ENCODE measurements at places on chromosomes 5 and 9. TPM values are rescaled to one million over a fixed set of nuclear protein-coding genes. Genes with fewer than 3 reads are reported as not detected.

The GKAP1 gene
- 16.8 TPM for polyA plus RNA-seq

The CARD9 gene
- 1.0 TPM for polyA plus RNA-seq

The RMND5B gene
- polyA plus RNA-seq, result 23.9 TPM

The COL15A1 gene
- polyA plus RNA-seq, result 8.7 TPM

The PCDHGB5 gene
- 8.5 TPM for polyA plus RNA-seq

The FOXD4L6 gene
- polyA plus RNA-seq, result not detected

The STC2 gene
- 6.7 TPM for polyA plus RNA-seq

The PCDHB16 gene
- 4.9 TPM for polyA plus RNA-seq

The C9 gene
- not detected for polyA plus RNA-seq

DNA sequence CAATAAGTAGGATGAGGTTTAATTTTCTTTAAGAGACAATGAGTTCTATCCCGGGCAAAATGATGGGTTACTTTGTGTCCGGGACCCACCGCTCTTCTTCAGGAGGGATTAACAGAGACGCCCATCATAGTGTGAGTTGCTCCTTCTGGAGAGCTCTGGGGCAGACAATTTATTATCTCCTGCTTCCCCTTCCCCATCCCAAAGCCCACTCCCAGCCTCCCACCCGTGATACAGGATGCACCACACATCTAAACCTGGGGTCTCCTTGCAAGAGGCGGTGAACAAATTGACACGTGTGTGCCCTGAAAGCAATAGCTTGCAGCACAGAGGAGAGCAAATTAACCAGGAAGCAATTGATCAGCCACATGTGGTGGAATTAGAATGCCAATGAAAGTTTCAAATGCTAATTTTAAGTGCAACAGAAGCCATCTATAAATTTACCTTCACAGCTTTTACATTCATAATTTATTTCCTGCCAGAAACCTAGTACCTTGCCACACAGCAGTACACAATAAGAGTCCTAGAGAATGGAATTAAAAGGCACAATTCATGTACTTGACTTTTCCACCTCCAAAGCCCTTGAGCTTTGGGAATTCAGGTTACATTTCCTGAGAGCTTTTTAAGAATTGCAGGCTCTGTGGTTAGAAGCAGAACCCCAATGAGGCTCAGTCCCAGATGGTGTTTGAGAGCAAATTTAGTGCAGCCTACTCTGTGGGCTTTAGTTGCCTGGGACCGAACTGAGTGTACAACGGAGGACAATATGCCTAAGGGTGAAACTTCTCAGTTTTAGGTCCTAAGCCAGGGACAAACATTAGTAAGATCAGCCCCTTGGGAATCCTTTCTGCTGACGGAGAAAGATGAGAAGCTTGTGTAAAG is 399.6 kb downstream of the MED10 start:
- peak; percentile 17 for DNase-seq

GRCh38 chr5:116492776-116493175 is 81.8 kb downstream of the SEMA6A start:
- DNase-seq, result no peak

- no peak for DNase-seq
Observed at GRCh38 chr5:72288924-72289323, 31.1 kb downstream of the MRPS27 start.

DNA sequence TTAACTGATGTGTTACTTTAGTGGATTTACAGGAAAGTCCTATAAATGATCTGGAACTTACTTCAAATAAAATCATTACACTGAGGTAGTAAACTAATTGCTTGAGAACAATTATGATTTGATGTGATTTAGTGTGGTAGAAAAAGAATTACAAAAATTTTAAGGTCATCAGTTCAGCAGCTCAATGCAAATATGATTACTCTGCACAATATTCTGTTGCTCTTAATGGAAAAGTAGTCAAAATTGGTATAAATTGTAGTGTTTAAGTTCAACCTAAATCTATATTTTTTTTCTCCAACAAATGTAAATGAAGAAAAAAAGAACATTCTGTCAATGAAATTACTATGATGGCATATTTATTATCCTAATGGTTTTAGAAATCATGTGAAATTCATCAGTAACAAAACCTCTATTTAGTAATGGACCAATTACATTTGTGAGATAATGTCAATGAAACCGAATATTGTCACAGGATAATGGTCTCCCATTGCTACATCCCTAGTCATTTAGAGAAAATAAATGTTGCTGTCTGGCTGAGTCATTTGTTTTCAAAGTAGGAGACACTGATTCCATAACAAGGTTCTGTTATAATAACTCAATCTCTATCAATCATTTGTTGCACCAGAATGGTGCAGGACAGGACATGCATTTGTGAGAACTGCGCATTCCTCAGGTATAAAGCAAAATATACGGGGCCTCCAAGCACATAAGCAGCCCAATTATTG is 177.1 kb downstream of the NFIB start:
- DNase-seq, result no peak

- DNase-seq, result no peak
Observed at GRCh38 chr9:17627641-17628040, 48.8 kb downstream of the SH3GL2 start.

DNA sequence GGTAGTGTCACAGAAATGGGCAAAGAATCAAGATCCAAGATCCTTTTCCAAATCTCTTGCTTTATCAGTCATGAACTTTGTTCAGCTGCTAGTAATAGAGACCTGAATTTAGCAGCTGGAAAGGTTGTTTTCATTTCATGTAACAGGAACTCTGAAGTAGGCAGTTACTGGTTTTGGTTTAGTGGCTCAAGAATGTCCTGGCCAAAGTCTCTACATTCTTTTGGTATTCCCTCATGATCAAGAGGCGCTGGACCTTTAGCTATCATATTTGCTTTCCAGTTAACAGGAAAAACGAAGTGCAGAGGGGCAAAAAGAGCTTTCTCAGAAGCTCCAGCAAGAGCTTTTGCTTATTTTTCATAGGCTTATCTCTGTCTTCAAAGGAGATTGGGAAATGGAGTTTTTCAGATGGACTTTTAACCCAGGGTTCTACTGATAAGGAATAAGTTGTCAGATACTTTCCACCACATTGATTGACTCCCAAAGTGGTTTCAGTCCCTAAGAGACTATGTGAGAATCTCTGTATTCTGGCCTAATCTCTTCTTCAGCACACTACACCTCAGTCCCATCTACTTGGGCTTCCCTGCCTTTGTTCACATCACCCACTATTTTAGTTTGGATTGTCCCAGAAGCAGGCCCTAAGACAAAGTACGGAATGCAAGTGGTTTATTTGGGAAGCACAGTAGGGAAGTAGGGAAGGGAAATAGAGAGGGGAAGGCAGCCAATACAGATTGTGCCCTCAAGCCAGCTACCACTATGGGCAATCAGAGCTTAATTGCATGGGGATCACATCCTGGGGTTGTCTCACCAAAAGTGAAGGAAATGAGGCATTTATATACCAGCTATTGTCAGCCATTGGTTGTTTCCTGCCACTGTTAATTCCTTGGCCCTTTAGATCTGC is 359.3 kb downstream of the LRRC70 start:
- no peak for DNase-seq

- no peak for DNase-seq
Observed at GRCh38 chr9:133841167-133841812, 103.1 kb upstream of the SARDH start.

- DNase-seq, result no peak
Observed at GRCh38 chr5:15584528-15584927, 84.5 kb downstream of the FBXL7 start.

- no peak for DNase-seq
Observed at GRCh38 chr5:139958432-139959148, 84.5 kb downstream of the NRG2 start.

- no peak for DNase-seq
Observed at GRCh38 chr5:73867345-73868335, 241.6 kb downstream of the ARHGEF28 start.

DNA sequence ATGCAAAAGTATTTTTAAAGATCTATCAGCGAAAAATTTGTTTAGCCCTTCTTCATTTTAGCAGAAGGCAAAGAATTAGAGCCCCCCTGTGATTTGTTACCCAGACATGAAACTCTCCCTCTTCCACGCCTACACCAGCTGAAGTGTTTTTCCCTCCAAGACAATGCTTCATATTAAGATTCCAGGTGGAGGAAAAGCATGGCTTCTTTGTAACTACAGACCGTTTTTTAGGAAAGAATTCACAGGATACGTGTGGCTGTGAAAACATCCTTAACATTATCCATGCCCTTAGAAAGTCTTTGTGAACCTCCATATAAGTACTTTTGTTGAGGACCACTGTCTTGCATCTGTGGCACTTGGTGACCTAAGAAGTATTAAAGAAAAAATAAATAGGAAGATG is 121.8 kb upstream of the MTAP start:
- DNase-seq, result no peak

DNA sequence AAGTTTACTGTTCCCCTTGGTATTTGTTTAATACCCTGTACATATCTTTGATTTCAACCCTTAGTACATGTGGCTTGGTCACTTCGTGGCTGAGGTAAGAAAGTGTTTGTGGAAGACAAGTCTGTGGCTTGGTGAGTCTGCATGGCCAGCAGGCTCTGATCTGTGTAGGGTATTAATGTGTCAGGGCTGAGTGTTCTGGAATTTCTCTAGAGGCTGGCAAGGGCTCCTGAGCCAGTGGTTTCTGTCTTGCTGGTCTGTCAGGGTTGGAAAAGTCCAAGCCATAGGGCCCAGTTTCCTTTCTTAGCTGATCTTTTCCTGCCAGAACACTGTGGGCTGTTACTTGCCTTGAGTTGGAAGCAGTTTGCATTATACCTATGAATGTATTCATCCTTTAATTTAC is 48.0 kb upstream of the FBXL7 start:
- DNase-seq, result no peak

- no peak for DNase-seq
Observed at GRCh38 chr5:15256485-15256884, 243.5 kb upstream of the FBXL7 start.

DNA sequence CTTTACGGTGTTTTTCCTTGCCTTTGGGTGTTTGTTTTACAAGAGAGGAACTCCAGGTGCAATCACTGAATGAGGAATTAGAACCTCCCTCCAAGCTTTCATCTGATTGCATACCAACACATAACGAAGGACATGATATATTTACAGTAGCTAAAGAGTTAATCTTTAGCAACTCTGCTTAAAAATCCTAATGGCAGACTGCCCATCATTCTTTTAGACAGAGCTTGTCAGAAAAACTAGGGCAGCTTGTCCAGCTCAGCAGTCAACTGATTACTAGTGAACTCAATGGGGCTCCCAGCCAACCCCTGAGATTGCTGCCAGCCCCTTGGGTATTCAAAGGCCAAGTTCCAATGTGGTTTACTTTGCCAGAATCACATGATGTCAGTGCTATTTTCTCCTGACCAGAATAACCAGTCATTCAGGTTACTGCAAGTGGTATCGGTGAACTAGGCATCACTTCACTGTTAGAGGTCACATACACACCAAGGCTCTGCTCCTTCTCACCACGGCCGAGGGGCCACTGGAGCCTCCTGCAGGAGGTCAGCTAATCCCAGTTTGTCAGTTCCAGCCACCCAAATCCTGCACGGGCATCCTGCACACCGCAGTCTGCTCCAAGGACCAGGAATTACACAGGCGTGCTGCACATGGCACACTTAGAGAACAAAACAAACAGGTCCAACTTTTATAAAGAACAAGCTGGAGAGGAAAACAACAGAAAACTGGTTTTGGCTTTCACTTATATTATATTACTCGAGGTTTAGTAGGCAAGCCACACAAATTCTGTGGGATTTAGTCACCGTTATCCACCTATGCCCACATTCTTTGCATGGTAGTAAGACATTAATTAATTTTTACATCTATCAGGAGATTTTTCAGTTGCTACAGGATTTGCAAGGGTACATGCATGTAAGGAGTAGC is 62.5 kb downstream of the NFIB start:
- DNase-seq, result peak; percentile 87

- DNase-seq, result peak; percentile 67
Observed at GRCh38 chr5:52822437-52822836, 34.7 kb downstream of the ITGA1 start.

DNA sequence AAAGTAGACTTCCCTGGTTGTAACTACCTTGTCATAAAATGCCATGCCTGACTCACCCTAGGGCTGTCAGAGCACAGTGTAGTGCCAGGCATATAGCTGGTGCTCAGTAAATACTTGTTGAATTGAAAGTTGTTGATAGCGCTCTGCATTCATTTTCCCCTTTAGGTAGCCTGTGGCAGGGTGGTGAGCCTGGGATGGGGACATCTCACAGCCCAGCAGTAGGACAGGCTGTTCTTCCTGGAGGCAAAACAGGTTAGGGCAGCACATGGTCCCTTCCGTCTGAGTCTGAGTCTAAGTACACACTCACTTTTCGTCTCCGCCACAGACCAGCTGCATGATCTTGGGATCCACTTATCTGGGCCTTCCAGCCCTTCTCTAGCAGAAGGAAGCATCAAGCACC is 401.9 kb downstream of the ZSWIM6 start:
- DNase-seq, result no peak

- DNase-seq, result no peak
Observed at GRCh38 chr9:75369989-75370388, 281.7 kb downstream of the OSTF1 start.

- no peak for DNase-seq
Observed at GRCh38 chr9:105497704-105498103, 49.9 kb downstream of the FSD1L start.

DNA sequence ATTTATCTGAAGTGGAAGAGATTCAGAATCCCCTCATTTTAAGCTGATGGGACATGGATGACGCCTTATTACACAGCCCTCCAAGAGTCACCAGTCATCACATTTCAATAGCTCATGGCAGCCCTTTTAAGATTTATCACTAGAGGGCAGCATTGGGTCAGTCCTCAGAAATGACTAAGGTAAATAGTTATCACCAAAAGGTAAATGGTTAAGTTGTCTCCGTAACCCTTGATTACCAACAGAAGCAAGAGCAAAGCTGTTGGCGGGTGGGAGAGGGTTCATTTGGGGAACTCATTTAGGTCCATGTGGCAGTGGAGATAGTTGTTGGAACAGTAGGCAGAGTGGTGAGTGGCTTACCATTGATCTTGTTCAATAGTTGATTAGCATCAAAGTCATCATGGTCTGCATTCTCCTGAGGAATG is 12.0 kb upstream of the C9 start:
- no peak for DNase-seq

DNA sequence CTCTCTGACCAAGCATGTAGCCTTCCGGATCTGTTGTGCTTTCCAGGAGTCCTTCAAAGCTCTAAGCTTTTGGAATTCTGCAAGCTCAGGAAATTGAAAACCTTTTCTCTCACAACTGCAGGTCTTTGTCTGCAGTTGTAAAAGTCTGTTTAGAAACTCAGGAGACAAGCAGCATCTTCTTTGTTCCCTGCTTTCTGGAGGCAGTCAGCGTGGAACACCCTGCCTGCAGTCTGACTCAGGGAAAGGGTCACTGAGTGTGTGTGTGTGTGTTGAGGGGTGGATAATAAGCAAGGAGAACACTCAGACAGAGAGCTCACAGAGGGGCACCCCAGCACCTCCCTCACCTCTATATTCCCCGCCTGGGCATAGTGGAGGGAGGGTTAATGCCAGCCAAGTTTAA is 29.1 kb downstream of the KCNIP1 start:
- no peak for DNase-seq

GRCh38 chr5:14399054-14399692 is 182.4 kb upstream of the OTULINL start:
- peak; percentile 42 for DNase-seq

DNA sequence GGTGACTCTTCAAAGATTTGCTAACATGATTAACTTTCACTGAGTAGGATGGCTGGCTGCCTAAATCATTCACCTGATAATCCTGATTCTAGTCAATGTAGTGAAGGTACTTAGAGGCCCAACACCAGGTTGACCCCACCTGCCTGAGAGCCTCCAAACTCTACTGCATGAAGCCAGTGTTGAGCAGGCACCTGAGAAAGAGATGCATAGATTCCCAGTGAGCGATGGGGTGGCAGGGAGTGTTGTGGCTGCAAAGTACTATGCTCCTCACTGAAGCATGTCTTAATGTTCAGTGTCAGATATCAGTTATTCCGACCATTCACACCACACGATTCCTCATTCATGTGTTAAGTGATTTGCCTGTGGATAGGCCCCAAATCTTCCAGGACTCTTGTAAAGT is 804.4 kb downstream of the TLE4 start:
- DNase-seq, result no peak

Measured in right lung (tissue), 10 donors.